Left lung (tissue), 14 donors: ENCODE measurements at places on chromosomes 7 and 10. TPM values are rescaled to one million over a fixed set of nuclear protein-coding genes. Genes with fewer than 3 reads are reported as not detected.

SMKR1 gene
- total RNA-seq, result not detected

FEZF1 gene
- not detected for total RNA-seq

UPK3B gene
- 5.5 TPM for total RNA-seq

INSYN2A gene
- total RNA-seq, result 0.10 TPM

ELN gene
- total RNA-seq, result 673 TPM

FOXP2 gene
- total RNA-seq, result 9.0 TPM

SEMA4G gene
- 2.7 TPM for total RNA-seq

DNA sequence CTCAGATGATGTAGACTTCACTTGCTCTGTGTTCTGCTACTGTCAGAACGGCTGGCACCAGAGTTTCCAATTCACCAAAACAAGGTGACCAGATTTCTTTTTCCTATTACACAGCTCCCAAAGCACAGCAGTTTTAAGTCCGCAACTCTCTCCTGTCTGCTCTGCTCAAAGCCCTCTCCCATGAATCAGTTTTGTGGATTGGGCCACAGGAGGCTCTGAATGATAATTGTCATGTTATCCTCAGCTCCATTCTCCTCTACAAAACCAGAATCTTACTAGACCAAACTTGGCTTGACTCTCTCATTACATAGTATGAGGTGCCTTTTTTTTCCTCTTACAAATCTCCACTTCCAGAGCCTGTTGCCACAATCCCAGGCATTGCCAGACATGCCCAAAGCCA is 223.5 kb downstream of the SNX13 start:
- DNase-seq, result no peak

DNA sequence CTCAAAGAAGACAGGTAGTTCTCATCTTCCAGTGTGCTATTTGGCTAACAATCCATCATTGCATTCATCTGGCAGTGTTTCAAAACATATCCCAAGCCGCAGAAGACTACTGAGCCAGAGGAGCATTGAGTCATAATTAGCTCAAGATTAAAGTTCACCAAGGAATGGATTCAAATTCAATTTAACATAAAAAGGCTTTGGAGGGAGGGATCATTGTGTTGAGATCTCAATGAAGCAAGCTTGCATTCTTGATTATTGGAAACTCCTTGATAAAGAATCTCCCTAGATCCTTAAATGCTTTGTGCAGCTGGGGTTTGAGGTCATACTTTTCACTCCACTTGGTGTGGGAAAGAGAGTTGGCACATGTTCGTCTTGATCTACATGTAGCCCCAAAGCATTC is 142.8 kb upstream of the SEMA3A start:
- no peak for DNase-seq

DNA sequence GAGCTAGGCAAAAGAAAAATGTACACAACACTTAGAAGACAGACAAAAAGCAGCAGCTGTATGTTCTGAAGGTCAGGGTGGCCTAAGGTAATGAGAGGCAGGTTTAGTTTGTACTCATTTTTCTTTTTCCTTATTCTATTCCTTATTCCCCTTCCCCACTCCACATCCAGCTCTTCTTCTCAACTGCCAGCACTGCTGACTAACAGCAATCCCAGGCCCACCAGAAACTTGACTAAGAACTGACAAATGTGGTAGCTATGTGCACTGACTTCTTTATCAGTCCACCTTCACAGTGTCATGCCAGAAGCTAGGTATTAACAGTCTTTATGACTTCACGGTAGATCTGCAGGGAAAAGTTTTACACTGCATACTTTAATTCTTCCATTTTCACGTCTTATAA is 6.1 kb downstream of the COPG2 start:
- DNase-seq, result no peak

GRCh38 chr7:43105521-43106120 is 6.8 kb upstream of the HECW1 start:
- no peak for DNase-seq

GRCh38 chr7:36062154-36062815 is 90.8 kb upstream of the EEPD1 start:
- no peak for DNase-seq

- no peak for DNase-seq
Measured at GRCh38 chr10:11208908-11209829, 191.5 kb downstream of the CELF2 start.

- no peak for DNase-seq
Measured at GRCh38 chr7:116511552-116512519, 12.3 kb downstream of the CAV2 start.

- peak; percentile 12 for DNase-seq
Measured at GRCh38 chr7:155918720-155919390, 106.6 kb upstream of the SHH start.

- DNase-seq, result no peak
Measured at GRCh38 chr10:118278649-118279048, 63.5 kb downstream of the FAM204A start.

DNA sequence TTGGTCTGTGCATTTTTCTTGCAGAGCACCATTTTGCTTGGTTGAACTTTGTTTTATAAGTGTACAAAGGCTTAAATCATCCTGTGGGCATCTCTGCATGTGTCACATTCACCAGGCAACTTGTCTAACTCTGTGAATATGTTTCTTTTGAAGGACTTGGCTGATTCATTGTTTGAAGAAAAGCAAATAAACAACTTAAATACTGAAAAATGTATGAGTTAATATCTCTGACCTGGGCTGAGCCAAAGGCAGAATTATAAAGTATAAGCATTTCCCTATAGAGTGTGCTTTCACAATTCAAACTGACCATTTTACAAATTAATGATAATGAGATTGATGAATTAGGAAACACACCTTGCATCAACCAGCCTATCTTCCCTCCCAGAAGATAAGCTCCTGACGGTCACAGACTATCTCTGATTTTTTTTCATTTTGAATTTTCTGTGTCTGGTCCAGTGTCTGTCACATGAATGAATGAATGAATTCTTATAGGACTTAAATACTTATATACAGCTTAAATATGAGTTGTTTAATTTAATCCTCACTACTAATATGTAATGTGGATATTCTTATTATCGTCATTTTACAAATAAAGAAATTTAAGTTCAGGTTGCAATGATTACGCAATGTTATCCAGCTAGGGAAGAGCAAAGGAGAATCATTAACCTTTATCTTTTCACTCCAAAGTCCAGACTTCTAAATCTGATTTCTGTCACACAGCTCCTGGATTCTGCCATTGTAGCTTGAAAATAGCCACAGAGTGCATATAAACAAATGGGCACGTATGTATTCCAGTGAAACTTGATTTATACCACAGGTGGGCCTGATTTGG is 182.0 kb upstream of the PHYHIPL start:
- no peak for DNase-seq

DNA sequence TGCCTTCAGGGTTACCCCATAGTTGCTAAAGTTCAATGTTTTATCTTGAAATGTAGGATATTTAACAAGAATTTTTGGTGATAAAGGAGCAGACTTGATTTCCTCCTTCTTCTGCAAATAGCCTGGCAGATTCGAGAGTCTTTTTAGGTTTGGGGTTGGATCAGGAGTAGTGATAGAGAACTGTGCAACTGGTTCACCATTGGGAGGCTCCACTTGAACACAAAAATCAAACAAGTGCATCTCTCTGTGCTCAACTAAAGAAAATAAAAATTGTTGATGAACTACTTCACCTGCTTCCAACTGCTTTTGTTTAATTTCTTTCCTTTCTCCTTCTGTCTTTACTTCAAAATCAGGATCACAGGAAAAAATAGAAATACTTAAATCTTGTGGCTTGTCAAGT is 58.5 kb downstream of the MACC1 start:
- peak; percentile 24 for DNase-seq

DNA sequence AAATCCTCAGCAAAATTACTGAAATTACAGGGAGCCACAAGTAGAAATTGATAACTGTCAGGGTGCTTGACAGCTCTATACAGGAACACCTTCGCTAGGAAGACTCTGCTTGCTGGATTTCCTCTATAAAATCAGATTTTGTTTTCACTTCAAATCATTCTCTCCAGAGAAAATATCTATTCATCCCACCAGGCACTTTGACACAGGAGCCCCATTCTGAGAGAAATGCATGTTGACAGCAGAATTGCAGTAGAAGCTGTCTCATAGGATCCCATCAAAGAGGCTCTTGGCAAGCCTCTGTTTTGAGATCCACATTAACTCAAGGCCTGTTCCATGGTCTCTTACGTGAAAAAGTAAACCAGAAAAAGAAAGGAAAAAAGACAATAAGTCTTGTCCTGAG is 116.8 kb downstream of the PDE1C start:
- DNase-seq, result no peak

- no peak for DNase-seq
Measured at GRCh38 chr7:77413128-77413527, 3.0 kb downstream of the GSAP start.

DNA sequence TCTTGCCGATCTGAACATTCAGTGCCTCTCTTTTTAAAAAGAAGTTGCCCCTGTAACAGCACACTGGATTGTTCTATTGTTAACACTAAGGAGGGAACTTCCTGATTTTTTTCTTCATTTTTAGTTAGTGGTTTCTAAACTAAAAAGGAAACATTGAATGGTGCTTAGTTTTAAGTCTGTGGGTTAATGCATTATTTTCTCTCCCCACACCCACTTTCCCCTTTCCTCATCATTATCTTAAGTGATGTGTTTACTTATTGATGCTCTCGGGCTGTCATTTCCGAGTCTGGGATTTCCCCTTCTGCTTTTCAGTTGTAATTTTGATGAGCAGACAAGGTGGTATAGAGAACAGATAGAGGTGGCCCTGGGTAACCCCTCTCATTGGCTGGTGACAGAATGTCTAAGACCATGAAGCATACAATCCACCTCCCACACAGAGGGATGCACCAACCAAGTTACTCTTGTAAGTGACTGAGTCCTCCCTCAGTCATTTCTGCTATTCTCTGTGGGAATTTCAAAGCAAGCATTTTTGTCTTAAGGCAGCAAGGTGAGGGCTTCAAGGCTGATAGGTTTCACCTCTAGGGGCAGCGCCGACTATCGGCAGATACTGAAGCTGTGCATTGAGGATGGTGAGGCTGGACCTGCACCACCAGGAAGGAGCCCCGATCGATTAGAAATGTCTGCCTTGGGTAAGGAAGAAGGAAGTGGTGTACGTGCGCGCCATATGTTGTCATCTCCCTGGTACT is 49.5 kb downstream of the CHN2 start:
- no peak for DNase-seq

GRCh38 chr10:129784291-129784690 is 179.8 kb downstream of the EBF3 start:
- DNase-seq, result no peak

- DNase-seq, result no peak
Measured at GRCh38 chr10:48332166-48332870, 25.8 kb downstream of the MAPK8 start.

GRCh38 chr10:12712293-12712983 is 289.1 kb downstream of the CCDC3 start:
- no peak for DNase-seq

GRCh38 chr10:36739884-36740445 is 385.4 kb upstream of the ANKRD30A start:
- DNase-seq, result no peak

- no peak for DNase-seq
Measured at GRCh38 chr7:137563981-137564380, 220.4 kb upstream of the PTN start.

DNA sequence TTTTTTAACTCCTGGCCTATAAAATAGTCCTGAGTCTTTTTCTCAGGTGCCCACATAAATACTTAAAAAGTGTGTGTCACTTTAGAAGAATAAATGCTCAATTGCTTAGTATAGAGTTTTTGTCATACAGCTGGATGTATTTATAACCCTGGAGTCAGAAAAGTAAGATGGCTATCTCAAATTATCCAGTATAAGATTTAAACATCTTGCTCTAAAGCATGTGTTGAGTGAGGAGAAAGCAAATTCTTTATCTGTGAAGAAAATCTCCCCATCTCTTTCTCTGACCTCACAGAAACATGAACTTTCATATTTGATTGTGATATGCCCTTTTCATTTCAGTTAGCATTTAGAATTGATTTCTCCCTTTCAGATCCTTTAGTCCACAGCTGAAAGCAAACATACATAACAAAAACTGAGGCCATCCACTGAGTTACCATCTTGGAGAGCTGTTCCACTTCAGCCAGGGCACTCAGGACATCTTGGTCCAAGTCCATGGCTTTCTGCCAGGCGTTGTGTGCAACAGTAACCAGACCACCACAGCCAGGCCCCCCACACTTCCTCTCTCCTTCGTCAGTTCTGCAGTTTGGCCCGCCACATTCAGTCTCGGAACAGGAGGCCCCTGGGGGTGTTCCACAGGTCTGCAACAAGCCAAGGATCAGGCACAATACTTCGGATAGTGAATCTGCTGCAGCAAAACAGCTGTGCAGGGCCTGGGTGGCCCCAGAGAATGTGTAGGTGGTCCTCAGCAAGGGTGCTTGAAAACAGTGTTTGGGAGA is 40.9 kb downstream of the DLD start:
- DNase-seq, result no peak

DNA sequence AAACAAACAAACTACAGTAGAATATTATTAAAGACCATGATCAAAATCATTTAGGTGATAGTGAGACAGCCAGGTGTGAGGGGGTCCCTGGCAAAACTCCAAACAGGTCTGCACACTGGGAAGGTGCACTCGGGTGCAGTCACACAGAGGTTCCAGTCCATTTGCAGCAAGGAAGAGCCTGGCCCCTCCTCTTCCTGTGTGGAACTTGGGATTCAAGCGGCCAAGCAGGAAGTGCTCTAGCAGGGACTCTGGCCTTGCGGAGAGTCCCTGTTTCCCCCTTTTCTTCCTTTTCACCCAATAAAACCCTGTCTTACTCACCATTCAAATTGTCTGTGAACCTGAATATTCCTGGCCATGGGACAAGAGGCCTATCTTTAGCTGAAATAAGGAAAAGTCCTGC is 181.8 kb downstream of the LRRTM3 start:
- no peak for DNase-seq

GRCh38 chr10:5511885-5512280 is 12.5 kb upstream of the CALML5 start:
- no peak for DNase-seq

GRCh38 chr10:60890811-60891210 is 53.2 kb downstream of the RHOBTB1 start:
- no peak for DNase-seq

DNA sequence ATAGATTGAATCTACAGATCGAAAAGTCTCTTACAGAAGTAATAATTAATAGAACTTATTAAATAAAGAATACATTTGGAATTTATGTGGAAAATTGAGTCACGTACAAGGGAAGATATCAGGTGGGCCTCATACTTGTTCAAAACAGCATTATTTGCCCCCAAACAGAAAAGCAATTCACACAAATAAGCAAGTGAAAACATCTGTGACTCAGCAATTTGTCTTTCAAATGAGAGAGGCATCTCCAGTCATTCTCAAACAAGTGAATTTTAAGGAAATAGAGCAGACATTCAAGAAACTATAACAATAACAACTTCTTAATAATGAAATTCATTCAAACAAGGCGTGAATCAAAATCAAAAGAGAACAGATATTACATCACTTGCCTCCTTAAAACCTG is 50.1 kb downstream of the SEMA3A start:
- no peak for DNase-seq

GRCh38 chr10:1255600-1256431 is 199.6 kb downstream of the WDR37 start:
- DNase-seq, result no peak

GRCh38 chr10:52869864-52870263 is 97.3 kb upstream of the MBL2 start:
- DNase-seq, result no peak

GRCh38 chr7:112336261-112336660 is 114.0 kb upstream of the IFRD1 start:
- DNase-seq, result no peak

- DNase-seq, result no peak
Measured at GRCh38 chr10:117610321-117610720, 67.8 kb downstream of the EMX2 start.
